ENCODE measurements at places on chromosomes 2 and 18.
A peak's percentile ranks its signal among the peaks of the same experiment; 100 is the strongest.

DNA sequence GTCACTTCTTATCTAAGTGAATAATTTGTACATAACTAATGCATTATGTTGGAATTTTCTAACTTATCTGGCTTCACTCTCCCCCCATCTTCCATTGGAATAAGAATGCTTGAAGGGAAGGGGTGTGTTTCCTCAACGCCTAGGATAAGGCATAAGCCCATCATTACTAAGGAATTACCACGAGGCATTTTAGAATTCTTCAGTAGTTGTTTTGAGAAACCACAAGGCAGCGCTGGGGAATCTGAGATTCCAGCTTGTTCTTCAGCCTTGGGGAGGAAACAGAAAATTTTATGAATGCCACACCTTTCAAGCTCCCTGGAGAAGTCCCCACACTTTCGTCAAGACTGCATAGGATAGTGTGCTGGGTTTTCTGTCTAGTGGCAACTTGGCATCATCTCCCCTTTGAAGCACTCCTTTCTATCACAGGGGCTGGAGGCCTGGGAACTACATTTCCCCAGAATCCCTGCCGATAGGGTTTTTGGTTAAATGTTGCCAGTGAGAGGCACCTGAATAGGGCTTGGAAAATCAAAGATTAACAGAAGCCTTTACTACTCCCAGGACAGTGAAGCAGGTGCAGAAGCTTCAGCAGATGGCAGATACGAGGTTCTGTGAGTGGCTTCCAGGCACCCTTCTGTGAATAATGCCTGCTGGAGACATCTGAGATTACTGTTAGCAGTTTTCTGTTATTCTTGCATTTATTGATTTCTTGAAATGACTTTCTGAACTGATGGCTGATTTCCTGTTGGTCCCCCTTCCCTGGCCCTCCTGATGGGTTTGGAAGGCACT is 192.7 kb upstream of the REV1 start:
- no peak for DNase-seq

- no peak for DNase-seq
These were observed 68.4 kb downstream of the NAB1 start for GRCh38 chr2:190717306-190717705.

- DNase-seq: no peak
These were observed 146.4 kb upstream of the ID2 start for GRCh38 chr2:8535469-8535795.

- no peak for DNase-seq
These were observed 229.5 kb upstream of the COPS8 start for GRCh38 chr2:236855866-236856847.

DNA sequence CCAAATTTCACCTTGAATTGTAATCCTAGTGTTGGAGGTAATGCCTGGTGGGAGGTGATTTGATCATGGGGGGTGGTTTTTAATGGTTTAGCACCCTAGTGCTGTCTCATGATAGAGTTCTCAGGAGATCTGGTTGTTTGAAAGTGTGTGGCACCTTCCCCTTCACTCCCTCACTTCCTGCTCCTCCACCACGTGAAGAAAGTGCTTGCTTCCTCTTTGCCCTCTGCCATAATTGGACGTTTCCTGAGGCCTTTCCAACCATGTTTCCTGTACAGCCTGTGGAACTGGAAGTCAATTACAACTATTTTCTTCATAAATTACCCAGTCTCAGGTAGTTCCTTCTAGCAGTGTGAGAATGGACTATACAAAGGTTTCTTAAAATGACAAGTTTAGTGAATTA is 251.8 kb upstream of the NETO1 start:
- DNase-seq: no peak

GRCh38 chr2:159941729-159942128 is 120.7 kb downstream of the PLA2R1 start:
- DNase-seq: no peak

GRCh38 chr2:201130524-201131186 is 14.7 kb downstream of the CFLAR start:
- peak; percentile 88 for DNase-seq

GRCh38 chr18:23354625-23355024 is 98.5 kb upstream of the RIOK3 start:
- DNase-seq: no peak

DNA sequence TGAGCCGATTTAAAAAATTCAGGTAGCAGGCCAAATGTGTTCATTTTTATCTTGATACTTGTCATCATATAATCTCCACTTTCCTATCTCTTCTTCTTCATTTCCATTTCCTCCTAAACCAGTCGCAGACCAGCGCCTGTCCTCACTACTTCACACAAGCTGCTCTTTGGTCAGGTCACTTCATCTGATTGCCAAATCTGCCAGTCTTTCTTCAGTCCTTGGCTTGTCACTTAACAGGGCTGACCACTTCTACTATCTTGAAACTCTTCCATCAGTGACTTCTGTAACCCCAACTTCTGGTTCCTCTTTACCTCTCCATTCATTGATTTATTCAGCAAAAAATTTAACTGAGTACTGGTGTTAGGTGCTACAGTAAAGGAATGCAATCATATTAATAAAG is 18.0 kb upstream of the SPRED2 start:
- no peak for DNase-seq

- DNase-seq: no peak
These were observed 541.7 kb upstream of the RAB6C start for GRCh38 chr2:129437725-129438124.

DNA sequence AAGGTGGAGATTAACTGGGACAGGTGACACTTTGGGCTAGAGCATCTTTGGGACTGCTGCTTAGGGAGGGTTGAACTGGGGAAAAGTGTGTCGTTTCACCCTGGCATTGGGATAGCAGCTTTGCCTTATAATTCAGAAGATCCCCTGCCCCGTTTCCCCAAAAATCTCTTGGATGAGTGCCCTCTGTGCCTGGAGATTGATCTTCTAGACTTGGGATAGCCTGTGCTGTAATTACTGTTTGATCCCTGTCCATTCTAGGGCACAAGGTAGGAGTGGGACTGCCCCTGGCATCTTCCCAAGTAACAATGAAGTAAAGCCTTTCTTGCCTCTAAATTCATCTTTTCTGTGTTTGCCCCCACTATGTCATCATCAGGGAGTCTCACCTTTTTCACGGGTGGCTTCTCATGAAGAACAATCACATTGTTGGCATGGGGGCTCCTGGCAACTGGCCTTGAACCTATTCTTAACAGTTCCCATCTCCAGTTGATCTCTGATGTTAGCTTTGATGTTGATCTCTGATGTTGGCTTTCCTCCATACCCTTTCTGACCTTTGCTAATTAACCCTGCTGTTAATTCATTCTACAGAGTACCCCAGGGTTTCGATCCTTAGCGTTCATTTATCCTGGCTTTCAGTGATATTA is 21.6 kb downstream of the MTHFD2 start:
- DNase-seq: no peak

- DNase-seq: no peak
These were observed 67.8 kb upstream of the FAM98A start for GRCh38 chr2:33666879-33667278.

All from epithelial cell of prostate (primary cell).